ENCODE measurements at places on chromosomes 7 and 10.
A peak's percentile ranks its signal among the peaks of the same experiment; 100 is the strongest.

- no peak for DNase-seq
Measured at GRCh38 chr10:7428673-7429350, 18.0 kb upstream of the SFMBT2 start.

GRCh38 chr7:207418-208129 lies 15.2 kb downstream of the FAM20C start:
- no peak for DNase-seq

- DNase-seq: no peak
Measured at GRCh38 chr7:46651561-46652088, 730.6 kb upstream of the IGFBP3 start.

DNA sequence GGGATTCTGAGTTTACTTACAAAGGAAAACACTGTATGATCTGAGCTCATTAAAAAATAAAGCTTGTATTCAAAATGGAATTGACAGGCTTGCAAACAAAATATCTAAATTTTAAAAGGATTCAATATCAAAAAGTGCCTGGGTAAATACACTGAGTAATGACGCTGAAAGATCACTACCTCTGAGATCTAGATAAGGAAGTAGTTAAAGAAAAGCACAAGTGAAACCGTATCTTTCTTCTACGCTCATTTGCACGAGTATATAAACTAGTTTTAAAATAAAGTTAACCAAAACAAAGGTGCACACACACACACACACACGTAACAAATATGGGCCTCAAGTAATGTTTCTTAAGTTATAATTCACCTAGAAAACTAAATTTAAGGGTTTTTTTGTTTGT lies 93.4 kb downstream of the SNX13 start:
- DNase-seq: no peak

DNA sequence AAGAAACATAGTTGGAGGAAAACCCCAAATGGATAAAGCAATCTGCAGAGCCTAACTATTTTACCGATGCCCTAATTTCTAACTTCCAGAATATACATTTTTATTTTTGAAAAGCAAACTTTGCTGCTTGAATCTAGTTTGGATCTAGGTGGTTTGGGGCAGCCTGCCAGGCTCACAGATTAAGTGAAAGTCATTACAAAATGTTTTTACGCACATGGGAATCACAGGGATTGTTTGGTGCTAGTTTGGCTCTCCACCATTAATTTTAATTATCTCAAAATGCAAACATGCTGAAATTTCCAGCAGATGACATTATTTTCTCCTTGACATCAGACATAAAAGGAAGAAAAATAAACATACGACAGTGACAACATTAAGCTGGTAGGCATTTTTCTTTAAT lies 166.7 kb upstream of the INHBA start:
- no peak for DNase-seq

GRCh38 chr10:72082856-72083789 lies 5.2 kb downstream of the SPOCK2 start:
- no peak for DNase-seq

GRCh38 chr7:28405662-28406061 lies 6.7 kb upstream of the CREB5 start:
- peak; percentile 34 for DNase-seq

DNA sequence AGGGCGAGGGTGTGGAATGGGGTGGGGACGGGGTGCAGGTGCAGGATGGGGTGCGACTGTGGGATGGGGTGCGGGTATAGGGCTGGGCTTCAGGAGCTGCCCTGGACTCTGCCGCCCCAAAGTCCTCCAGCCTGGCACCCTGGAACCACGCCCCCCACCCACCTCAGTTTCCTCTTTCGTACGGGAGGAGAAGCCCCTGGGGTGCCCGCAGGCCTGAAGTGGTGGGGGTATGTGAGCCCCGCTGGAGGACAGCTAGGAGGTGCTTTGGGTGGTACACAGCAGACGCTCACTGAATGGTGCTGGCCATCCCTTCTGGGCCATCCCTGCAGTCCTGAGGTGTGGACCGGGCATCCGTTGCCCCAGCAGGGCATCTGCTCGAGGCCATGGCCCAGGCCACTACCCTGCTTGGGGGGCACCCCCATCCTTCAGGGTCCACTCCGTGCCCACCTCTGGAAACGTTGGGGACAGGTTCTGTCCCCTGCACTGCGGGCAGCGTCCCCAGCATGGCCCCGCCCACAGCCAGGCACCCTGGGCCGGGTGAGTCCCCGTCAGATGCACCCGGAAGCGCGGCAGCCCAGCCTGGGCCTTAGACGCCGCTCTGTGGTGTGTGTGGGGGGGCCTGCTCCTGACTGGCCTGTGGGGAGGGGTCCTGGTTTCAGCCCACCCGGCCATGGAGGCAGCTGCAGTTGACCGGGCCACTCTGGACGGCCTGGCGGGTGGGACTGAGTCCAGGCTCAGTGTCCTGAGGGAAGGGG lies 41.6 kb downstream of the UNCX start:
- no peak for DNase-seq
